ENCODE measurements at places on chromosomes 11 and 22. TPM values are rescaled to one million over a fixed set of nuclear protein-coding genes. Genes with fewer than 3 reads are reported as not detected.

PATE2 gene
- not detected for total RNA-seq

DNA sequence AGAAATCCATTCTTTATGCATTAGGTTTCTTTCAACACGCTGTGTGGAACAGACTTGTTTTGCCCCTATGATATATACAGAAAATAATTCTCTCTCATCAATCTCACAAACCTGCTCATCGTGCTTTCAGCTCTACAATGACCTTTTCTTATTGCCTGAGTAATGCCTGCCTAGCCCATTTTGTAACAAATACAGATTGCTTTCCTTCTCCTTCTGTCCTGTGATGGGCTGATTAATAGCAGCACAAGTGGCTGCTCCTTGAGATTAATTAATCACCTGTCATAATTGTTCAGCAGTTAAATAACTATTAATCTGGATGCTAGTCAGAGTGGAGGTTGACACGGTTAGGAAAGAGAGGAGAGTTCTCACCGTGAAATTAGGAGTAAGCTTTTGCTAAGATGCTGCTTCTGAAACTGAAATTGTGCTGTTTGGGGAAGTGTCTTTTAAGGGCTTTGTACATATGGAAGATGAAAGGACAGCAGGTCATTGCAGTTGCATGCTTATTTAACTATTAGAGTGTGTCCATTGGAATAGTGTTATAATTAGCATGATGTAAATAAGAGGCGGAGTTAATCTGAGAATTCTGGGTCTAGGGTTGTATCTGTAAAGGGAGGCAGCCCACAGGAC is 1430.5 kb downstream of the FAM181B start:
- no peaks in the 10 kb centered on the region for H3K4me1 ChIP-seq
- no peaks in the 10 kb centered on the region for H3K27me3 ChIP-seq
- DNase-seq: no peak
- no peak overlapping the region for H3K4me3 ChIP-seq

GRCh38 chr11:120137187-120137610 is 714 bp downstream of the TRIM29 start:
- H3K27me3 ChIP-seq: no peaks in the 10 kb centered on the region
- H3K4me1 ChIP-seq: no peaks in the 10 kb centered on the region
- H3K4me3 ChIP-seq: no peak overlapping the region
- H3K27ac ChIP-seq: no peak overlapping the region
- H3K36me3 ChIP-seq: no peaks in the 10 kb centered on the region

GRCh38 chr11:70399681-70400112 is 1.4 kb downstream of the CTTN start:
- no peaks in the 10 kb centered on the region for H3K36me3 ChIP-seq
- peak overlapping the region; percentile 84 for H3K4me3 ChIP-seq
- H3K27ac ChIP-seq: peak overlapping the region; percentile 78
- peak; percentile 90 for DNase-seq
- H3K27me3 ChIP-seq: no peaks in the 10 kb centered on the region

NOX4 gene
- total RNA-seq: 0.09 TPM

DNA sequence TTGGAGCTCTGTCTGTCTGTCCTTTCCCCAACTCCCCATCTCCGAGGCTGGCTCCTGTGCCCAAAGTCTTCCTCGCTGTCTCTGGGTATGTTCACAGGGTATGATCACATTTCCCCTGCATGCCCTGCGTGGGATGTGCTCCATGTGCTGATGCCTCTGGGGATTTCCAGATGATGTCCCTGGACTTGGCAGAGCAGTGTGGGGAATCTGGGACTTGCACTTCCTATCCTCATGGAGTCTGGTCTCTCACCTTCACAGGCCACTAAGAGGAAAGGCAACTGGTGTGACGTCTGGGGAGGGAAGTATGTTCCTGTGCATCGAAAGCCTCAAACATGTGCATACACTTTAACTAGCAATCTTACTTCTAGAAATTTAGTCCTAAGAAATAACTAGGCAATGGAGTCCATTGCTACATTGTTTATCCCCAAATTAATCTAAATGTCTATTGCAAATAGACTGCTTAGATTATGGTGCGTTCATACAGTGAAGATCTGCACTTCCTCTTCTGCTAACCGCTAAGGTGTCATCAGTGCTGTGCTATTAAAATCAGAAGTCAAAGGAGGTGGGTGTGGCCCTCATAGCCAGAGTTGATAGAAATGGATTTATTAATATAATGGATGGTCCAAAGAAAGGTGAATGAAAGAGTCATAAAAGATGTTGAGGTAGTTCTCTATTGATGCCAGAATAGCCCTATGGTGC is 20.8 kb downstream of the TIMP3 start:
- DNase-seq: no peak
- no peak overlapping the region for H3K27ac ChIP-seq
- no peaks in the 10 kb centered on the region for H3K27me3 ChIP-seq
- no peaks in the 10 kb centered on the region for H3K36me3 ChIP-seq
- no peak overlapping the region for H3K4me3 ChIP-seq
- no peaks in the 10 kb centered on the region for H3K4me1 ChIP-seq
